ENCODE measurements at places on chromosomes 12 and 14.

DNA sequence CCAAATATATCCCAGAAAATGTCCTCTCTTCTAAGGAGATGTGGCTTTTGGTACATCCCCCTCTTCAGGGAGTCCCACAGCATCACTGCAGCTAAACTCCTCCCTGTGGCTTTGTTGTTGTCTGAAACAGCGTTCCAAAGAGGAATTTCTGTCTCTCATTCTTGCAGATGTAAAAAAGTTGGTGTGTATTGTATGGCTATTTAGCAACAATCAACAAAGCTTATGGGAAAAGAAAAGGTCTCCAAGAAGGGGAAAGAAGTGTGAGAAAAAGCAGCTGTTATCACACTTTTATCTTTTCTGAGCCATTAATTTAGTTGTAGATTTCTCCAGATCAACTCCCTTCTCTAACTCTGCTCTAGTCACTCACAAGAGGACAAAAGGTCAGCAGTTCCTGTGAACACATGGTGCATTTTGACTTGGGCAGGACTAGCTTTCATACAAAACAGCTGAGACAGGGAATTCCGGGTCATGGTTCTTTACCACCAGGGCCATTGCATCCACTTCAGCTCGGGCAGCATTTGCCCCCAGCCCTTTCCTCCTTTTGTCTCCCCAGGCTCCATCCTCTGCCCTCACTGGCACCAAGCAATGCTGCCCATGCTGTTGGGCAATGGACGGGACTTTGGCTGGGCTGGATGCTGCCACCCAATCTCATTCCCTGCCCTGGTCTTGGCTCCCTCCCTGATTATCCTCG lies 184.7 kb downstream of the TMX1 start:
- no peak for DNase-seq

DNA sequence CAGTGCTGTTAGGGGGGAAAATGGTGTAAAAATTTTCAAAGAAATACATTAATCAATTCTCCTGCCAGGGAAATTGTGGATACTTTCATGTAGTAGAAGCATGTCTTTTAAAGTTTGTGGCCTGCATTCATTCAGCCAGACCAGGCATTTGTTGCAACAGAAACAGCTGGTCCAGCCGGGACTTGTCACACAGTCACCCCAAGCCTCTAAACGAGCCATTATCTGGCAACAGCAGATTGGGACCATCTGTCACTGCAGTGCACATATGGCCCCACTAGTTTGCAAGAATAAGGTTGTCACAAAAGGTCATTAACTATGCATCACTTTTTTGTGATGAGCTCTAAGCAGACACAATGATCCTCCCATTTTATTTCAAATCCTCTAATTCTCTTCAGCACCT lies 193.9 kb downstream of the PHLDA1 start:
- DNase-seq: no peak

DNA sequence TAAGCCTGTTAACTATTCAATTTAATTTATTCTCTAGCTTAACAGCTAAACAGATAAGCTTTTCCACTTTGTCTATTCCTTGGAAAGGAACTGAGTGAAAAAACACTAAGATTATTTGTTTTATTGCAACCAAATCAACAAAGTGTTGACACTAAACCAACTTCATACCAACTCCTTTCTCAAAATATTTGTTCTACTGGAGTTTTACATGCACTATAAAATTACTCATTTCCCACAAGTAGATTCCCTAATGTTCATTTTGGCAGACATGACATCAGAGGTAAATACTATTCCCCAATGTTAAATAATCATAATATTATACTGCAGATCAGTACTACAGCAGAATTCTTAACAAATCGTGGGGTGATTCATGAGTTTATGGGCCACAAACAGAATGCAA lies 231.4 kb downstream of the TTC6 start:
- DNase-seq: no peak

- DNase-seq: no peak
These were observed 83.5 kb downstream of the SAMD4A start for GRCh38 chr14:54650331-54650958.

DNA sequence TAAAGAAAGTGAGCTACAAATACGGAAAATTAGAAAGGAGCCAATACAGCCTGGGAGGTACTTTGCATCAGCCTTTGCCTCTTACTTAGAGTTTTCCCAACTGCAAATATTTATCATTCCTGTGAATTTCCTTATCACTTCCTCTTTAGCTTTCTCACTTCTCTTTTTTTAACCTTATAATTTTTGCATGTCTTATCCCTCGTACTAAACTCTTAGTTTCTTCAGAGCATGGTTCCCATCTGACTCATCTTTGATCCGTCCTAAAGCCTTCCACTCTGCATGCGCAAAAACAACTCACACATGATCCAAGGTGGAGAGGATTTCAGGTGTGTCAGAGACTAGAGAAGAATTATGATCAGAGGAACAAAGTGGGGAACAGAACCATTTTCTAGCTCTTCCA lies 9.6 kb upstream of the SNAPC1 start:
- no peak for DNase-seq

DNA sequence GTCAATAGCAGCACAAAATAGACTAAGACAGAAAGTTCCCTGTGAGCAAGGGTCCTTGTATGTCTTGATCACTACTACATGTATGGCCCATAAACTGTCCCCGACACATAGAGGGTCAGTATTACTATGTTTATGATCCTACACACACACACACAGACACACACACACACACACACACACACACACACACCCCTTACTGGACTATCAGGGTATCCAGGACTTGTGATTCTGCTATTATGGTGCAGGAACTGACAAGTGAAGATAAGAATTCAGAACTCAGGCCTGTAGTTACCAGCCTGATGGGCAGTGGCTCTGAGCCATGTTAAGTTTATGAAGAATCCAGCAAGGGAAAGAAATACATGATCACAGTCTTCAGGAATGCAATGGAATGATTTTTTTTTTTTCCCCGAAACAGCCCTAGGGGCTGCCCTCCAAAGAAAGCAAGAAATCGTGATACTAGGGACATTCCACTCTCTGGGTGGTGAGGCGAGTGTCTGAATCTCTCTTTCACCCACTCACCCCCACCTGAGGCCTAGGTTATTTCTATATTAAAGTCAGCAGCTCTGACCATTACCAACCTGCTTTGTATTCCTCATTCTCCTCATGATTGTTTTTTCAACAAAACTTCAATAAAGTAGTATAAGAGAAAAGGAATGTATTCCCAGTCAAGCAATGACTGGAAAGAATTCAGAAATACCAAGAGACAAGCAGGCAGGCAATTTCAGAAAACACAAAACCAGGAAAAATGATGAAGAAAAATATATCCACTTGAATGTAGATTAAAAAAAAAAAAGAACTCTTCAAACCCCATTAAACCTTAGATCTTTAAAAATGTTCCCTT lies 105.8 kb downstream of the AVPR1A start:
- DNase-seq: no peak

DNA sequence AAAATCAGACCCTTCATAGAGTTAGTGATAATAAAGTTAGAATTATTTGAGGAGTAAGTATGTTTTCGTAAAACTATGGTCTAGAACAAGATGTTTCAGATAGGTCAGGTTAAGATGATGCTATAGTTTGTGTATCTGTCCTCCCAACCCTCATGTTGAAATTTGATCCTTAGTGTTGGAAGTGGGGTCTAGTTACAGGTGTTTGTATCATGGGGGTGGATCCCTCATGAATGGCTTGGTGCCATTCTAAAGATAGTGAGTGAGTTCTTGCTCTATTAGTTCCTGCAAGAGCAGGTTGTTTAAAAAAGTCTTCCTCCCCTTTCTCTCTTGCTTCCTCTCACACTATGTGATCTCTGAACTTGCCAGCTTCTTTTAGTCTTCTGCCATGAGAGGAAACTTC lies 707.3 kb upstream of the FOXG1 start:
- DNase-seq: no peak

DNA sequence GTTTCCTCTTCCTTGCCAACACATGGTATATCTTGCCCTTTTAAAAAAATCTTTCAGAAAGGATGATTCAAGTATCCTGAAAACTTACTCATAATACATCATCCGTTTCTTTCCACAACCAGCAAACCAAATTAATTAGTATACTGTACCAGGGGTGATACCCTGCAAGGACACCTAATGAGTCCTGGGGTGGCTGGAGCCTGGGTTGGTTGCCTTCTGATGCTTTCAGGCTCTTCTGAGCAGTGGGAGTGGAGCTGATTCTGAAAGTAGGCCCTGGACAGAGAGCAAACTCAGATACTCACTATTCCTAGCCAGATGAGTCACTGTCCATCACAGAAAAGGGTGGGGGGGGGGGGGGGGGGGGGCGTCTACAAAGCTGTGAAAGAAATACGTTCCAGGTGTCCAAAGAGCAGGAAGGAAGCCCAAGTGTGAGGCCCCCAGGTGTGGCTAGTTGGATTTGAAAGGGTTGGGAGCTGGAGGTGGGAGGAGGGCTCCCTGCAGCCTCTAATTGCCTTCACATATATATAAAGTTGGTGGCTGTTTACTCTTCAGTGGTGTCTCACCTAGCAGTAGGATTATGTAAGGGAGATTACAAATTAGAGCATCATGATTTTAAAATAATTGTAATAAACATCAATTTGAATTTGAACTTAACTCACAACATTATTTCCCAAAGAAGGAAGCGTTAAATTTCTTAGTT lies 36.5 kb downstream of the FBXO33 start:
- no peak for DNase-seq

- no peak for DNase-seq
These were observed 278.3 kb downstream of the AKAP6 start for GRCh38 chr14:32607399-32607798.

DNA sequence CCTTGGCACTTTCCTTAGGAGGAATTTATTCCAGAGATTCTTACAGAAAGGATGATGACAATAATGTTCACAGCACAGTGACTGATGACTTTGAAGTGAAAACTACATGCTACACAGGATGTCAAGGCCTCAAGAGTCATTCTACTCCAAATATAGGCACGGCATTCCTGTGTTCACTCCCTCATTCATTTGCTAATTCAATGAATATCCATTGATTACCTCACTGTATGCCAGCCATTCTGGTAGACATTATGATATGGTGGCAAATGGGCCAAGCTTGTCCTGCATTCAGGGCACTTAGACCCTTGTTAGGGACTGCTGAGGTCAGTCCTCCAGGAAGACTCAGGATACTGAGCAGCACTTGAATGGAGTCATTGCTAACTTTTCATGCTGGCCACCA lies 48.0 kb downstream of the FOXN4 start:
- no peak for DNase-seq

DNA sequence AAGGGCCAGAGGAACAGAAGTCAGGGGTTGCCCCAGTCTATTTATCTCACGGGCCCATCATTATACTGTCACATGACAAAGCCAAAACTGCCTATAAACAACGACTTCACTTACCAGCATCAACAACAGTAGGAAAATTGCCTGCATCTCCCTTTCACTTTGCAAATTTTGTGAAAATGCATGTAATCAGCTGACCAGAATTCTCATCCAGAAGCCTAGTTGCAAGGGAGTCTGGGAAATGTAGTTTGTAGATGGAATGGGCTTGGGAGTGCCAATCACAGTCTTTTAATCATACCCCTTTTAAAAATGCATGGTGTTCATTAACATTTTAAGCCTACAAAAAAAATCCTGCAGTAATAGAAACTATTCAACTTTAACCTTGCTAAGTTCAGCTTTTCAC lies 369.3 kb upstream of the TMPO start:
- DNase-seq: no peak

GRCh38 chr12:40105265-40105514 lies 691 bp downstream of the SLC2A13 start:
- no peak for DNase-seq

GRCh38 chr12:98895086-98895651 lies 250.1 kb downstream of the APAF1 start:
- DNase-seq: peak; percentile 47

DNA sequence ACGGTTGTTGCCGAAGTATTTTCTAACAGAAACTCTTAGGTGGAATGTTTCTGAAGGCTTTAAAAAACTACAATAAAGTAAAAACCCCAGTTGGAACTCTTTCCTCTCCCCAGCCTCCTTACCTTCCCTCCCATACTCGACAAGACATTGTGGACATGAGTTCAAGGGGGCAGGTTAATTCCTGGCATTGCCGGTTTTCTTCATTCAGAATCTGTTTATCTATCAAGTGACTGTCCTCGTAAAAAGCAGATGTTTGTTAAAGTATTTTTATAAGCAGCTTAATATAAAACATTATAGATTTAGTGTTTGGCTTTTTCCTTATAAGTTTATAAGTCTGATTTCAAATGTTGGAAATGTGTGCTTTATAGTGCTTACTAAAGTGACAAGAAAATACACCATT lies 30.7 kb downstream of the PARP11 start:
- DNase-seq: no peak

DNA sequence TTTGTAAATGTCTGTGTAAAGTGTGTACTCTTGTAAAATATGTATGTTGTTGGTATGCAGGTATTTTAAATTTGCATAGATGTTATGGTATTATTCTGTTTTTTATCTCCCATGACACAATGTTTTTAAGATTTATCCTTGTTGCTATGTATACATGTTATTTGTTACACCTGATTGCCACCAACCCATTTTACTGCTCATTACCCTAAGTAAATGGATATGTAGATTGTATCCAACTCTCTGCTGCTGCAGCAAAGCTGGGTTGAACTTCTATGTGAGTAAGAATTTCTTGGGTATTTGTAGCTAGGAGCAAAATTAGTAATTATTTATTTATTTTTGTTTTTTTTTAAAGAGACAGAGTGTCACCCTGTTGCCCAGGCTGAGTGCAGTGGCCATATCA lies 6.2 kb downstream of the APAF1 start:
- DNase-seq: no peak

Measured in NCI-H1930 (cell line).